ENCODE measurements at places on chromosomes 12 and 14.

- no peak for DNase-seq
Observed at GRCh38 chr12:109153821-109154441, 37.5 kb downstream of the ACACB start.

DNA sequence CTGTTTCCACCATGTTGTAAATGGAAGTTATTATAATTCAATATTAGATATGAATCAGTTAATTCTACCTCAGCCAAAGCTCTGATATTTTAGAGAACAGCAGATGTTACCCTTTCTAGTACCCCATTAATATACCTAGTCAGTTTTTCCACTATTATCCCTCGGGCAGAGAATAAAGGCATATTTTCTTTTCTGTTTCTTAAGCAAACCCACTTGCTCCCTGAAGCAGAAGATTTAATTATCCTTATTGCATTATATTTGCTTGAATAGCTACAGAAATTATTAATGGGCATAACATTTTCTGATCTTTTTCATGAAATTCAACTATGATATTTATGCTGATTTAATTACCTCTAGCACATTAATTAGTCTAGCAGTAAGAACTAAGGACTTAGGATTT is 832.9 kb upstream of the FBXO33 start:
- no peak for DNase-seq

DNA sequence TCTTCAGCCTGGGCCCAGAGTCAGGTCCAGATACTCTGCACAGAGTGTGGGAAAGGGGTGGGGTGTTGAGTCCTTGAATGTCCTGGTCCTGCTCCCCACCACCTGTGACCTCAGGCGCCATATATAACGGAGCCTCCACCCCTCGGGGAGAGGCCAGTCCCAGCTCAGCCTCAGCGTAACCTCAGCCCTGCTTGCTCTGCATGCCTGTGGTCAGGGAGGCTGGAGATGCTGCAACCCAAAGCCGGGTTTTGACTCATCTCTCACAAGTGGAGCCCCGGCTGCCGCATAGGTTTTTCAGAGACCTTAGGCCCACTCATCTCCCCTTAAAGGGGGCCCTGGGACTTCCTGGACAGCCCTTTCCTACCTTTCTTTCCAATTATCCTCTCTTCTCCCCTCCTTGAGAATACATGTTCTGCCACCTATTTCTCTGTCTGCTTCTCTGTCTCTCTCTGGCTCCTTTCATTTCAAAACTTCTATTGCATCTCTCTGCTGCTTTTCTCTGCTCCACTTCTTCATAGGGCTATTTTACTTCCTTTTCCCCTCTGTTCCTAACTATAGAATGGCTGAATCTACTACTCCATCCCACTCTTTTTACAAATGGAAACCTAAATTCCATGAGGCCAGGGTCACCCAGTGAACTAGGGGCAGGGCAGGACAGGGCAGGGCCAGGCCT is 1.2 kb downstream of the ITGB7 start:
- DNase-seq: peak; percentile 23

DNA sequence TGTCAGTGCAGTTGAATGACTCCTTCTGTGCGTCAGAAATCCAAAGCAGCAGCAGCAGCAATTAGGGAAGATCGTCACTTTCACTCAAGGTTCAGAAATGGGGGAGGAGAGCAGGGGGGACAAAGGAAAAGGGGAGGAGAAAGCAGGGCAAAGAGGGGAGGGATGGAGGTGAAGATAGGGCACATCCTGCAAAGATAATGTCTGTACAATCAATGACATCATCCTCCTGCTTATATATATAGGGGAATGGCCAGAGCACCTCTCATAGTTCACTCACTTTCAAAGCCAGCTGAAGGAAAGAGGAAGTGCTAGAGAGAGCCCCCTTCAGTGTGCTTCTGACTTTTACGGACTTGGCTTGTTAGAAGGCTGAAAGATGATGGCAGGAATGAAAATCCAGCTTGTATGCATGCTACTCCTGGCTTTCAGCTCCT is at the start of gene NTS:
Gene NTS, plus strand, starts transcription at position 265 of the 431 bp plus-strand sequence. Its CDS starts 109 bp downstream, at position 374.
- DNase-seq: no peak

- no peak for DNase-seq
Observed at GRCh38 chr14:99424306-99424877, 56.3 kb downstream of the SETD3 start.

DNA sequence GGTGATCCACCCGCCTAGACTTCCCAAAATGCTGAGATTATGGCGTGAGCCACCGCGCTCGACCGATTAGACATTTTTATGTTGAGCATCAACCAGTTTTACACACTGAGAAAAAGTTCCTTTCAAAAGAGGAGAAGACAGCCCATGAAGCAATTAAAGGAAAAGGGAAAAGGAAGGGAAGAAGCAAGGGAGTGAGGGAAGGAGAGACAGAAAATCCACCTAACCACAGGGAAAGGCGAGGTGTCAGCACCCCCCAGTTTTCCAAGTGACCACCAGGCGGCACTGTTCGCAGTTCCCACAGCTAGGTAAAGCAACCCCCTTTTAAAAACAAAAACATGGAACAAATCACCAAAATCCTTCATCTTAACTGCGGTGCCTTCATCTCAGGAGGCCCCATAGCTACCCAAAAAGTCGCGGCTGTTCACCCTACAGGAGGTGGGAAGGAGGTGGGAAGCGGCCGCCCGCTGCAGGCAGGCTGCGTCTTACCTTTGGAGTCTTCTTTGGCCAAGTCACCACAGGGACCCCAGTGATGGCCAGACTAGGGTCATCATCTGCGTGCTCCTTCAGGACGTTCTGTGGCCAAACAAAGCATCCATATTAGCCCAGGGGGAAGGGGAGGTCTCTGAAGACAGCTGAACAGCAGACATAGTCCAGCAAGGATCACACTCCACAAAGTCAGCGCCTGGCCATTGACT is 86.6 kb downstream of the KDM2B start:
- DNase-seq: no peak

DNA sequence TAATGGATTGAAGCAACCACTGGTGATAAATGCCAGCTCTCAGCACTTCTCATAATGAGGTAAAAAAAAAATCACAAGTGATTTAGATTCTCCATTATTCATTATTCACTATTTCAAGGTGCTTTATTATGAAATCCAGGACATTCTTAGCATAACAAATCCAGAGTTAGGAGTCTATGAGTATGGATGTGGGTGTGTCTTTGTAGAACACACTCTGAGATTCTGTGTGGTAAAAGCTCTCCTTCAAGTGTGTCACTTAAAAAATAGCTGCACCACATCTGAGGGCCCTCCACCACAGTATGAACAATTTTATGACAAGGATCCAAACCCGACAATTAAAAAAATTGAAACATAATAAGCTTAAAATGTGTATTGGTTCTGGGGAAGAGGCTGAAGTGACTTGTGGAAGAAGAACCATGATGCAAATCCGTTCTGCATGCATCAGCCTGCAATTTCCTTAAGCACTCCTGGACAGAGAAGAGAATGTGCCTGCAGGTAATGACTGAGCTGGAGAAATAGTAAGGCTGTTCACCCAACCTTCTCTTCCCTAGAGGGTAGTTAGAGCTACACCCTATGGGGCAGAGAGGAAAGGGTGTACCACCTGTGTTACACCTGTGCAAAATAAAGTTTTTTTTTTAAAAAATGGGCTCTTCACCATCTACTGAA is 488.5 kb upstream of the MGAT4C start:
- no peak for DNase-seq

- no peak for DNase-seq
Observed at GRCh38 chr12:105164068-105164467, 56.5 kb downstream of the WASHC4 start.

GRCh38 chr12:71684081-71684480 is 1.8 kb upstream of the TMEM19 start:
- no peak for DNase-seq

DNA sequence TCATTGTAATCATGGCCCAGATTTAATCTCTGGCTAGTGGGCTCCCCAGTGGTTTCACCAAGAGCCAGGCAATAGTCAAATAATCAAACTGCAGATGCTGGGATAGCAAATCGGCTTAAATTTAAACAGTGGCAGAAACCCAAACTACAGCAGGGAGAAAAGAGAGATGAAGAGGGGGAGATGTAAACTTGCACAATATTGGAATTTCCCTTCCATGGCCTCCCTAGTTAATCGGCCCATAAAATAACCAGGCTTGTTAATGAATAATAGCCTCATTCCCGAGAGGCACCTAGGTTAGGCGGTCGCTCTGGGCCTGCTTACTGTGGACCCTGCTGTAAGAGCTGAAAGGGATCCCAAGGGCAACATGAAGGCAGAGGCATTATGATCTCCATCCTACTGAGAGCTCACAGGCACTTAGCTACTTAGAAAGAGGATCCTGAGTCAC is 116.2 kb downstream of the NUAK1 start:
- no peak for DNase-seq

DNA sequence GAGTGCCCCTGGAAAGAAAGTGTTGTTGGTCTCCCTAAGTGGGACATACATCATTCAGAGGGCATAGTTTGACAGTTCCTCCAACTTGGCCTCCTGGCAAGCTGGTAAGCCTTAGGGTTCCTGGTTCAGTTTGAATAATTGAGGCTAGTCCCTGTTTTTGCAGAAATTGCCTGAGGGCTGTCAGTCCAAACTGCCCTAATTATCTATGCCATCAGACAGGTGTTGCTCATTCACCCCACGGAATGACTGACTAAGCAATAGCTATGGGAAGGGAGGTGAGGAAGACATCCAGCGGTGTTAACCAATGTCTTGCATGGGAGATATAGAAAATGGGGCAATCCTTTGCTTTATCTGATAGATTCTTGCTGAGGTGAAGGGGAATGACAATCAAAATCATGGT is 37.6 kb downstream of the SPTSSA start:
- no peak for DNase-seq

DNA sequence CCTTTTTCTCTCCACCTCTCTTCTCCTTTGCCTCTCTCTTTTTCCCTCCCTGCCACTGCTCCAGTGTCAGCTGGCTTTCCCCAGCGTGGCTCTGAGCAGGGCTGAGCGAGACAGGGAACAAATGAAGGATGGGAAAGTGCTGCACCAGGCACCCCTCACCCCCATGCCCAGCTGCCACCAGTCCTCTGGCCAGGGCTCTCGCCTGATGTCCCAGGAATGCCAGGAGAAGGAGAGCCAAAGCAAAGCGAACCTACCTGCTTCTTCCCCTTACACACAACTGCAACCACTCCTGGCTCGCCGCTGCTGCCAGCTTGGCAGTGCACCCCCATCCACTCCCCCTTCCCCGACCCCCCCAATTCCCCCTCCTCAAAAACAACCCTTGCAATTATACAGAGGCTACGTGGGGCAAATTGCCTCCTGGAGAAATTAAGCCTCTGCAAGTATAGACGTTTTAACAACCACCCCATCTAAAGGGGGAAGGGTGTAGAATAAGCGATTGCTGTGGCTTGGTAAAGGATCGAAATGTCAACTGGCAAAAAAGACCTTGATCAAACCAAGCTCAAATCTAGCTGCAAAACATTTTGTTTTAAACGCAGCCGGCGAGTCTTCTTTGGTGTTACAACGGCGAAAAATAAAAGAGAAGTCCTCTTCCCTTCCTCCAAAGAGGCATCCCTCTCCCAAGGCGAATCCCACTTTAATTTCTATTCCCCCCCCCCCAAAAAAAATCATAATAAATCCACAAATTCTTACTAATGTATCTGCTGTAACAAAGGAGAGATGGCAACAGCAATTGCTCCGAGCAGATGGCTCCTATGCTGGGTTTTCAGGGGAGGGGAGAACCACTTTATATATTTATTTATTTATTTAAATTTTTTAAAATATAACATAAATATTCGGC is 2.9 kb downstream of the BCL11B start:
- no peak for DNase-seq

DNA sequence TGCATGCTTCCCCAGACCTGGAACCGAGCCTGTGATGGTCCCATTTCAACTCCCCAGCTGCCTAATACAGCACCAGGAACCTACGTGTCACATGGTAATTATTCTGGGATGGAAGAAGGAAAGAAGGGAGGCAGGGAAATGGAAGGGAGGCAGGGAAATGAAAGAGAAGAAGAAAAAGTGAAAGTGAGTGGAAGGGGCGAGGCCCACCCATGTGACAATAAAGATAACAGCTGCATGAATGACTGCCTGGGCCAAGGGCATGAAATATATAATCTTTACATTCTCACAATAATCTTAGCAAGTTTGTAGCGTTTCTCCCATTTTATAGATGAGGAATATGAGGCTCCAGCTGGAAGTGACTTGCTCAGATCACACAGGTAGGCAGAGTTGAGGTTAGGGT is 245.0 kb upstream of the PWP1 start:
- no peak for DNase-seq

- no peak for DNase-seq
Observed at GRCh38 chr12:14910090-14910915, 24.6 kb upstream of the MGP start.

All from GDM1 (cell line).